ENCODE measurements at places on chromosomes 1 and 21.

DNA sequence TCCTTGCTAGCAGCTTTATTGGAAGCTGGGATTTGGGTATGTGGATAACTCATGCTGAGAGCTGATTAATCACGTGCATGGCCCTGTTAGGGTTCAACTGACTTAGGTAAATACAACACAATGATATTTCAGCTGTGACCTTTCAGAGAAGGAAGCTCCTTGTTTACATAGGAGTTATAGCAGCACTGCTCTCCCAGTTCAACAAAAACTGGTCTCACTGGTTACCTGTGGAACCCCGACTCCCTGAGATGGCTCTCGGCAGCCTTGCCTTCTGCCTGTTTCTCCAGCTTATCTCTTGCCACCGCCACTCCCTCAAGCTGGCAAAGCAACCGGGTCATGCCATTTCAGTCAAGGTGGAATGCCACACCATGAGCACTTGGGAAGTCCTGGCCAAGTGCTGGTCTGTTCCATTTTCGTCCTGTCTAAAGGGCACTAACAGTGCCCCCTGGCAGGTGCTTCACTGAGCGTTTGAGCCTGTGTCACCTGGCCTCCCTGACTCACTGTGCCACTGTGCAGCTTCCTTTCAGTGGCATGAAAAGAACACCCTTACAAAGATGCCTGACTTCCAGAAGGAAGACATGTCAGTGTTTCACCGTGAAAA is 31.6 kb downstream of the DOP1B start:
- no peak overlapping the region for H3K27ac ChIP-seq
- no peaks in the 10 kb centered on the region for H3K36me3 ChIP-seq
- DNase-seq = no peak
- peaks cover 7% of the 10 kb centered on the region for H3K27me3 ChIP-seq
- no peaks in the 10 kb centered on the region for H3K4me1 ChIP-seq
- H3K4me3 ChIP-seq = no peak overlapping the region

DNA sequence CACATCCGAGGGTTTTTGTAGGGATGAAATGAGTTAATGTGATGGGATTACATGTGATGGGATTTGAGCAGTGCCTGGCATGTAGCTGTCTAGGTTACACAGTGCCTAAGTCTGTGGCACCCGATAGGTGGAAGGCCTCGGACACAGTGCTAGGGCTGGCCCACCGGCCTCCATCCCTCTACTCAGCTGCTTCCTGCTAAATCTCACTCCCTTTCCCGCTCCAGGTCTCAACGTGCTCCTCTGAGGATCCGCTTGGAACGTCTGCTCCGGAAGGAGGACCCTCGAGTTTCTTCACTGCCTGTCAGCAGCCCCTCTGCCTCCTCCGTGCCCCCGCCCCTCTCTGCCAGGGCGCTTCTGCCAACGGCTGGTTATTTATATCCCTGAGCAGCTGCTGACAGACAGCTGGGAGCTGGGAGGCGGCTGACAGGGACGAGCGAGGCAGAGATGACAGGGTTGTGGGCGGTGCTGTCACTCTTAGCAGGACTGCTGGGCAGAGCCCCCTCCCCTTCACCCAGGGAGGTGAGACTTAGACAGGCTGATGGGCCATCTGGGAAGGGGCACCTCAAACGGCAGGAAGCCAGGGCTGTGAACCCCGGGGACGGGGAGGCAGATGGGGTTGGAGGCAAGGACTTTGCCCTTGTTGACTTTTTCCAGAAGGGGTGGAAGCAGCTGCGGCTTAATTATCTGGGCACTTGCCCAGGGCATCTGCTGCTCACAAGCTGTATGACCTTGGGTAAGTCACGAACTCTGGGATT is 26.6 kb upstream of the LRRN2 start:
- DNase-seq = no peak
- H3K4me1 ChIP-seq = peaks cover 8% of the 10 kb centered on the region
- no peak overlapping the region for H3K4me3 ChIP-seq
- H3K27me3 ChIP-seq = peaks cover 9% of the 10 kb centered on the region

GRCh38 chr1:89724369-89725010 is 91.6 kb downstream of the LRRC8C start:
- no peak overlapping the region for H3K4me3 ChIP-seq
- H3K36me3 ChIP-seq = no peaks in the 10 kb centered on the region
- no peak overlapping the region for H3K27ac ChIP-seq
- H3K27me3 ChIP-seq = no peaks in the 10 kb centered on the region

DNA sequence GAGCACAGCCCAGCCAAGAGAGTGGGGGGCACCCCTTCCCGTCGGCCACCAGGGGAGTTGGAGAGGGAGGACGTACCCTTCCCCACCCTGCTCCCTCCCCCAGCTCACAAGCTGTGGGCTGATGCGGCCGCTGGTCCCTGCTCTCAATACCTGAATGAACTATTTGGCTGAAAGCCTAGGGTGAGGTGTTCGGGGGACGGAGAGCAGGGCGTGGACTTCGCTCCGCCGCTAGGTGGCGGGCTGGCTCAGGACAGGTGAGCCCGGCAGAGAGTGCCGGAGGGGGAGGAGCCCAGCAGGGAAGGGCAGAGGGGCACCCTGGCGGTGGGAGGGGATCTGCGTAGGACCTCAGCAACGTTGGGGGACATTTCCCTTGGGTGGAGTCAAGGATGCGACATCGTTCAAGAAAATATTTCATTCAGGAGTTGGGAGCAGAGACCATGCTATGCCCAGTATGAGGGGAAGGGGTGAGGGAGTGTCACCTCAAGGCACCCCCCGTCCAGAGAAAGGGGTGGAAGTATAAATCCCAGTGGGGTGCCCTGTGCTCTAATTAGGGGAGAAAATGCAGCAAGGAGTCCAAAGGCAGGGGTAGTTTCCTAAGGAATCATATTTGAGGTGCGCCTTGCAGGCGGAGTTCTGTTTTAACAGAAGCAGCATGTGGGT is 12.0 kb upstream of the RHBG start:
- no peak overlapping the region for H3K4me3 ChIP-seq
- peak; percentile 80 for DNase-seq
- H3K4me1 ChIP-seq = no peaks in the 10 kb centered on the region

GRCh38 chr1:193733674-193734073 is 547.3 kb upstream of the B3GALT2 start:
- no peaks in the 10 kb centered on the region for H3K36me3 ChIP-seq
- DNase-seq = no peak
- no peaks in the 10 kb centered on the region for H3K27me3 ChIP-seq
- H3K4me1 ChIP-seq = peaks cover 34% of the 10 kb centered on the region
- H3K4me3 ChIP-seq = no peak overlapping the region

- H3K27me3 ChIP-seq = no peaks in the 10 kb centered on the region
- H3K4me1 ChIP-seq = peaks cover 10% of the 10 kb centered on the region
- no peak overlapping the region for H3K4me3 ChIP-seq
These were observed 13.9 kb downstream of the PHLDA3 start for GRCh38 chr1:201455098-201455497.

- peaks cover 15% of the 10 kb centered on the region for H3K36me3 ChIP-seq
- H3K27ac ChIP-seq = peak within 1 kb of the TSS; percentile 91
- peak within 1 kb of the TSS; percentile 99 for H3K4me3 ChIP-seq
- DNase-seq = peak; percentile 99
These were observed at the start of gene RPL22 for GRCh38 chr1:6199298-6200187. Gene RPL22, minus strand, starts transcription at chr1:6199595. Its CDS starts 22 bp downstream, at chr1:6199573.

GRCh38 chr1:157197906-157198435 is 59.8 kb upstream of the ETV3 start:
- H3K4me1 ChIP-seq = no peaks in the 10 kb centered on the region
- H3K4me3 ChIP-seq = no peak overlapping the region
- DNase-seq = no peak
- no peaks in the 10 kb centered on the region for H3K36me3 ChIP-seq
- no peak overlapping the region for H3K27ac ChIP-seq
- no peaks in the 10 kb centered on the region for H3K27me3 ChIP-seq

GRCh38 chr1:40664791-40665190 is 691 bp downstream of the RIMS3 start:
- peak overlapping the region; percentile 60 for H3K4me3 ChIP-seq
- no peaks in the 10 kb centered on the region for H3K36me3 ChIP-seq
- H3K27me3 ChIP-seq = no peaks in the 10 kb centered on the region
- H3K4me1 ChIP-seq = peaks cover 41% of the 10 kb centered on the region
- DNase-seq = no peak

DNA sequence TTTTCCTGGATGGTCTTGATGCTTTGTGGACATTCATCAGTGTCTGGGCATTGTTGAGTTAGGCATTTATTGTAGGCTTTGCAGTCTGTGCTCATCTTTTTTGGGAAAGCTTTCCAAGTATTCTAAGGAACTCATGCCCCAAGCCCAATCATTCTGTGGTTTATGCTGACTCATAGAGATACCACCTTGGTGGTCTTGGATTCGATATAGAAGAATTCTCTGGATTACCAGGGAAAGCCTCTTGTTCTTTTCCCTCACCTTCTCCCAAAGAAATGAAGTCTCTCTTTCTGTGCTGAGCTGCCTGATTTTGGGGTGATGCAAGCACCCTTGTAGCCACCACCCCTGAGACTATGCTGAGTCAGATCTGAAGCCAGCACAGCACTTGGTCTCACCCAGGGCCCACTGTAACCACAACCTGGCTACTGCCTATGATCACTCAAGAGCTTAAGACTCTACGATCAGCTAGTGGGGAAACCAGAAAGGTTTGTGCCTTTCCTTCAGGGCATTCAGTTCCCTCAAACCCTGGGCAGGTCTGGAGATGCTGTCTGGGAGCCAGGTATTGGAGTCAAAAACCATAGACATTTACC is 422.6 kb downstream of the NUF2 start:
- no peak for DNase-seq
- H3K36me3 ChIP-seq = no peaks in the 10 kb centered on the region
- H3K27me3 ChIP-seq = no peaks in the 10 kb centered on the region
- no peak overlapping the region for H3K4me3 ChIP-seq

- H3K27me3 ChIP-seq = no peaks in the 10 kb centered on the region
- peak within 1 kb of the TSS; percentile 66 for H3K4me3 ChIP-seq
- peak within 1 kb of the TSS; percentile 66 for H3K27ac ChIP-seq
- DNase-seq = peak; percentile 90
- H3K36me3 ChIP-seq = peaks cover 23% of the 10 kb centered on the region
- H3K4me1 ChIP-seq = peaks cover 13% of the 10 kb centered on the region
These were observed at the start of gene MTARC1 for GRCh38 chr1:220786337-220787068. Gene MTARC1, plus strand, starts transcription at chr1:220786913. Its CDS starts 32 bp downstream, at chr1:220786945.

GRCh38 chr1:19517017-19517416 is 31.7 kb upstream of the CAPZB start:
- no peak for DNase-seq
- no peaks in the 10 kb centered on the region for H3K36me3 ChIP-seq
- H3K4me3 ChIP-seq = no peak overlapping the region
- no peaks in the 10 kb centered on the region for H3K4me1 ChIP-seq
- H3K27me3 ChIP-seq = no peaks in the 10 kb centered on the region

DNA sequence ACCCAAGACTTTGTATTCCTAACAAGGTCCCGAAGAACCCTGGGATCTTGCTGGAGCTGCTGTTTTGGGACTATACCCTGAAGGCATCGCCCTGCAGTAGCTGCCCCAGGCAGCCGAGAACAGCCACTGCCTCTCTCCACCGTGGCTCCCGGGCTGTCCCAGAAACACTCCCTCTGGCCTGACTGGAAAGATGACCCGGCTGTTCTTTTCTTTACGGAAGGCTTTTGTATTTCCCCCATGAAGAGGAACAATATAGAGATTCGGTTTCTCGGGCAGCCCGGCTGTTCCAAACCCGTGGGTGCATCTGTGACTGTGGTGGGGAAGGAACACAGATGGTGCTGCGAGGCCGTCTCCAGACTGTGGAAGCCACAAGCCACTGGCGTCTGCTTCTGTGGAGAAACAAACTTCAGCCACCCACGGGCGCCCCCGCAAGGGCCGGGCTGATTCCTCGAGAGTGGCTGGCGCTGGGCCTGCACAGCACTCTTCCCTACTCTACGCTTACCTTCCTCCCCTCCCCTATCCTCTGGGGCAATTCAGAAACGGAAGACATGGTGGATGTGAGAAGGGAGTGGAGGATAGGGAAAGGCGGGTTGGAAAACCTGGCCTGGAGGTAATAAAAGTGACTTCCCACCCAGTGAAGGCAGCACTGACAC is 33.7 kb upstream of the VASH2 start:
- no peaks in the 10 kb centered on the region for H3K4me1 ChIP-seq
- H3K4me3 ChIP-seq = no peak overlapping the region
- DNase-seq = peak; percentile 71
- H3K27ac ChIP-seq = no peak overlapping the region
- H3K27me3 ChIP-seq = no peaks in the 10 kb centered on the region

DNA sequence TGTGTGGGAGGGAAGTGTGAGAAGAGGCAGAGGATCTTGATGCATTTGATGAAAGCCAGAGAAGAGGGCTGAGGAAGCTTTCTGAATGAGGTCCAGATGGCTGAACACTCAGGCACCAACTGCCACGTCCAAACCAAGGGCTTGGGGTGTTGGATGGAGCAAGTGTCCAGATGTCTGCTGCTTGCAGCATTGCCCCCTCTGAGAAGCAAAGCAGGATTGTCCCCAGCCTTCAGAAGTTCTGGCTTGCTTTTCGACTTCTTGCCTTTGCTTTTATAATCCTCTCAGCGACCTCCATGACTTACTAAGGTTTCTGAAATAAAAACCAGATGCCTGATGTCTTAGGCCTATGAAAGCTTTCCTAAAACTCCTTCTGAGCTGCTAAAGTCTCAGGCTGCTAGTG is 182.5 kb downstream of the HUNK start:
- no peaks in the 10 kb centered on the region for H3K27me3 ChIP-seq
- H3K36me3 ChIP-seq = no peaks in the 10 kb centered on the region
- H3K4me1 ChIP-seq = peaks cover 5% of the 10 kb centered on the region

DNA sequence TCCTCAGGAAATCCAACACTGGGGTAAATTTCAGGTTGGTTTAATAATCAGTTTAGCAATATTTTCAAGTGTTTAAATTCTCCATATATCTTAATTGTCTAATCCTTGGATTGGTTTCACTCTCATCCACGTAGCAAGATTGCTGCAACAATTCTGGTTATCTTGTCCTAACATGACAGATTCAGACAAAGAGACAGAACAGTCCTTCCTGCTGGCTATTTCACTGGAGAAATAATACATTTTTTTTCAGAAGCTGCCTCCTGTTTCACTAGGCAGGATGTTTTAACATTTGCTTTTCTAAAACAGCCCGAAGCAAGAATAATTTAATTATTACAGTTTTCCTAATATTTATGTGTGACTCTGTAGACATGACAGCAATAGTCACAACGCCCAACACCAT is 2011.2 kb downstream of the NCAM2 start:
- no peaks in the 10 kb centered on the region for H3K36me3 ChIP-seq

GRCh38 chr21:45543371-45543709 is 1.1 kb upstream of the SLC19A1 start:
- peaks cover 11% of the 10 kb centered on the region for H3K4me1 ChIP-seq
- H3K4me3 ChIP-seq = no peak overlapping the region
- H3K27ac ChIP-seq = peak overlapping the region; percentile 58
- no peak for DNase-seq

- DNase-seq = no peak
- H3K27me3 ChIP-seq = no peaks in the 10 kb centered on the region
- H3K36me3 ChIP-seq = no peaks in the 10 kb centered on the region
- peak overlapping the region; percentile 87 for H3K27ac ChIP-seq
- H3K4me1 ChIP-seq = peaks cover 25% of the 10 kb centered on the region
These were observed 69.1 kb downstream of the DYRK1A start for GRCh38 chr21:37435711-37436110.

GRCh38 chr1:19651141-19651737 is 7.1 kb downstream of the NBL1 start:
- no peak overlapping the region for H3K27ac ChIP-seq
- no peak overlapping the region for H3K4me3 ChIP-seq
- peaks cover 14% of the 10 kb centered on the region for H3K27me3 ChIP-seq
- peak; percentile 70 for DNase-seq
- H3K36me3 ChIP-seq = no peaks in the 10 kb centered on the region

GRCh38 chr1:240322943-240323342 is 231.3 kb downstream of the FMN2 start:
- H3K27ac ChIP-seq = no peak overlapping the region
- H3K4me3 ChIP-seq = no peak overlapping the region
- no peaks in the 10 kb centered on the region for H3K36me3 ChIP-seq
- H3K4me1 ChIP-seq = no peaks in the 10 kb centered on the region
- DNase-seq = no peak
- H3K27me3 ChIP-seq = no peaks in the 10 kb centered on the region

- H3K27ac ChIP-seq = no peak overlapping the region
- no peaks in the 10 kb centered on the region for H3K4me1 ChIP-seq
- no peaks in the 10 kb centered on the region for H3K27me3 ChIP-seq
- H3K4me3 ChIP-seq = no peak overlapping the region
- no peaks in the 10 kb centered on the region for H3K36me3 ChIP-seq
These were observed 49.7 kb downstream of the NKAIN1 start for GRCh38 chr1:31189696-31190674.

Data from cardiac muscle cell (in vitro differentiated cells and primary cell).